NCI-H2107 (cell line): ENCODE measurements at places on chromosomes 6 and 20.

GRCh38 chr6:167157414-167157813, 366 bp downstream of the GPR31 start:
- DNase-seq, result no peak

- no peak for DNase-seq
These were observed 115.8 kb downstream of the MANEA start for GRCh38 chr6:95693108-95693507.

GRCh38 chr6:143896126-143896860, 32.0 kb downstream of the ZC2HC1B start:
- no peak for DNase-seq

GRCh38 chr6:166192136-166192535, 24.5 kb upstream of the TBXT start:
- DNase-seq, result no peak

GRCh38 chr6:7868926-7869325, 41.7 kb downstream of the TXNDC5 start:
- no peak for DNase-seq

DNA sequence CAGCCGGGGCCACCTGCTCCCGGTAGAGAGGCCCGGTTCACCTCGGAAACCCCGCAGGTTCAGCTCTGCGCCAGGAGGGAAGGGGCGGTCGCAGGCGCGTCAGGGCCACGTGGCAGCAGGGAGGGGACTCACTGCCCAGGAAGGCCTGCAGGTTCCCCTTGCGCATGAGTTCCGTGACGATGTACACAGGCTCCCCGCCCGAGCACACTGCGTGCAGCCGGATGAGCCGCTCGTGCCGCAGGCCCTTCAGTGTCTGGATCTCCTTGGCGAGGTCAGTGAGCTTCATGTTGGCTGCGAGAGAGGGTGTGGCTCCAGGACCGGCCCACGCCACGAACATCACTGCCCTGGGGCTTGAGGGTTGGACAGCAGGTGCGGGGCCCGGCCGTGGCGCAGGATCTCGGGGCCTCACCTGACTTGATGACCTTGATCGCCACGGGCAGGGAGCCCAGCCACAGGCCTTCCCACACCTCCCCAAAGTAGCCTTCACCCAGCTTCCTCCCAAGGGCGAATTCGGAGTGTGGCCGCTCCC, 4.9 kb upstream of the PTK6 start:
- DNase-seq, result no peak

DNA sequence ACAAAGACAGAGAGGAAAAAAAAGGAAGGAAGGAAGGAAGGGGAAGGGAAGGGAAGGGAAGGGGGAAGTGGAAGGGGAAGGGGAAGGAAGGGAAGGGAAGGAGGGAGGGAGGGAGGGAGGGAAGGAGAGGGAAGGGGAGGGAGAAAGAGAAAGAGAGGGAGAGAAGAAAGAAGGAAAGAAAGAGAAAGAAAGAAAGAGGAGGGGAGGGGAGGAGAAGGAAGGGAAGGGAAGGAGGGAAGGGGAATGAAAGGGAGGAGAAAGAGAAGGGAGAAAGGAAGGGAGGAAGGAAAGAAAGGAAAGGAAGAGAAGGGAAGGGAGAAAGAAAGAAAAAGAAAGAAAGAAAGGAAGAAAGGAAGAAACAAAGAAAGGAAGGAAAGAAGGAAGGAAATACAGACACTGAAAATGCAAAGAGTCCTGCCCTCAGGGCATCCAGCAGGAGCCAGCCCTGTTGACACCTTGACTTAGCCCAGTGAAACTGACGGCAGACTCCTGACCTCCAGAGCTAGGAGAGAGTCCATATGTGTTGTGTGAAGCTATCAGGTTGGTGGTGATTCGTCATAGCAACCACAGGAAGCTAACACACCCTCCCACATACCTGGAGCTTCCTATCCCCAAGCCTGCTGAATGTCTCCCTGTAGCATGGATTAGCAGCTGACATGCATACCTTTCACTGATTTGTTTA, 58.7 kb upstream of the SULF2 start:
- no peak for DNase-seq

DNA sequence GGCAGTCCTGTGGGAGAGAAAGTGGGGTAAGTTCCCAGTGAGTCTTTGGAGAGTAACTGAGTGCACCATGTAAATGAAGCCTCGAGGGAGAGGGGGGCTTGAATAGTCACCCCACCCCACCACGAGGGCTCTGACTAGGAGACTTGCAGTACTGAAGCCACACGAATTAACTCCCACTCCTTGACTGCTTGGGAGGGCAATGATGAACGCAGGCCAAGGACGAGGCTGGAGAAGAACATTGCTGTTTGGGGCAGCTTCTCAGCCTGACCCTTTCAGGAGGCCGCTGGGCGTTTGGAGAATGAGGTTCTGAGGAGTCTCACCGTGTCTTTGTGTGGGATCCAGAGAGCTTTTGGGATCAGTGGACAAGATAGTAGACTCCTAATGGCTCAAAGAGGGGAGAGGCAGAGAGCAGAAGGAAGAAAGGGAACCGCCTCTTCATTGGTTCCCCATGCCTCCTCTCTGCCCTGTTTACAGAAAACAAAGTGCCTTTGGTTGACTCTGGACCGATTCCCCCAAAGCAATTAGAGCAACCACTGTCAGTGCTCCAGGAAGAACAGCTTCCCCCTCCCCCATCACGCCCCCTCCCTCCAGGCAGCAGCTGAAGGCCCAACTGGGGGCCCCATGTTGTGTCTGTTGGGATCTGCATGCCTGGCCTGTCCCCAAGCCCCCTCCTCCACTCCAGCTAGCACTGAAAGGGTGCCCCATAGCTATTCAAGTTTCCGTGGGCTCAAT, 41.7 kb upstream of the CDKN1A start:
- DNase-seq, result no peak

GRCh38 chr6:63685446-63686379, 50.1 kb downstream of the PHF3 start:
- DNase-seq, result no peak

GRCh38 chr20:59350330-59351156, 50.1 kb downstream of the EDN3 start:
- DNase-seq, result no peak

GRCh38 chr6:43989581-43990146, 137.6 kb downstream of the MRPL14 start:
- DNase-seq, result no peak

GRCh38 chr6:9140951-9141460, 705.7 kb upstream of the SLC35B3 start:
- DNase-seq, result no peak
